AG09319 (cell line): ENCODE measurements at places on chromosomes 5 and 9.
A peak's percentile ranks its signal among the peaks of the same experiment; 100 is the strongest.

- no peak for DNase-seq
Observed at GRCh38 chr5:159010661-159011442, 88.9 kb downstream of the EBF1 start.

- DNase-seq = no peak
Observed at GRCh38 chr9:89224633-89225032, 46.0 kb upstream of the SHC3 start.

- no peak for DNase-seq
Observed at GRCh38 chr5:30764704-30765103, 428.8 kb upstream of the CDH6 start.

GRCh38 chr5:54803471-54804011 lies 181.9 kb downstream of the ESM1 start:
- DNase-seq = no peak

- no peak for DNase-seq
Observed at GRCh38 chr5:21654556-21654955, 1198.6 kb downstream of the CDH12 start.

DNA sequence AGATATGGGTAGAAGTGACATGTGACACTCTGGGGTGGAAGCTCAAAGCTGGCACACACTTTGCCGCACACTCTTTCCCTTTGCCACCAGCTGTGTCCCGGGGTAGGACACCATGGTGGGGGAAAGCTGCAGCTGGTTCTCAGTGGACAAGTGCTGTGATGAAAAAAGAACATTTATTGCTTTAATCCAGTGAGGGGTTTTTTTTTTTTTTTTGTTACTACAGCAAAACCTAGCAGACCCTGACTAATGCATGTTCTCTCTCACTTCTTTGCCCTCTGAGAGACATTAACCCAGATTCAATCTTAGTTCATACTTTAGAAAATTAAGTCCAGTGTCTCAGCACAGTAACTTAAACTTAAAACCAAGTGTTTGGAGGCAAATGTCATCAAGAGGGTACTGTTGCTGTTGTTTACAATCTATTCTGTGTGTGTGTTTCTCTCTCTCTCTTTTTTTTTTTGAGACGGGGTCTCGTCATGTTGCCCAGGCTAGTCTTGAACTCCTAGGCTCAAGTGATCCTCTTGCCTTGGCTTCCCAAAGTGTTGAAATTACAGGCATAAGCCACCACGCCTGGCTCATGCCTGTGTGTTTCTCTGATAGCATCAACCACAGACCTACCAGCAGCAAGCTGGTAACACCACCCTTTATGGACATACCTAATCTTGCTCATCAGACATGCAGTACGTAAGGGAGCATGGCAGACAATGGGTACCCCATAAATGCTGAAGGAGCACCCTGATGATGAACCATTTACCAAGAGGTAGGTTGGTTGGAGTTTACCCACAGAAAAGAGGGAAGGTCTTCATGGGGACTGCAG lies 84.7 kb upstream of the TBC1D2 start:
- no peak for DNase-seq

- peak; percentile 95 for DNase-seq
Observed at GRCh38 chr9:107274953-107275422, 8.1 kb upstream of the RAD23B start.

DNA sequence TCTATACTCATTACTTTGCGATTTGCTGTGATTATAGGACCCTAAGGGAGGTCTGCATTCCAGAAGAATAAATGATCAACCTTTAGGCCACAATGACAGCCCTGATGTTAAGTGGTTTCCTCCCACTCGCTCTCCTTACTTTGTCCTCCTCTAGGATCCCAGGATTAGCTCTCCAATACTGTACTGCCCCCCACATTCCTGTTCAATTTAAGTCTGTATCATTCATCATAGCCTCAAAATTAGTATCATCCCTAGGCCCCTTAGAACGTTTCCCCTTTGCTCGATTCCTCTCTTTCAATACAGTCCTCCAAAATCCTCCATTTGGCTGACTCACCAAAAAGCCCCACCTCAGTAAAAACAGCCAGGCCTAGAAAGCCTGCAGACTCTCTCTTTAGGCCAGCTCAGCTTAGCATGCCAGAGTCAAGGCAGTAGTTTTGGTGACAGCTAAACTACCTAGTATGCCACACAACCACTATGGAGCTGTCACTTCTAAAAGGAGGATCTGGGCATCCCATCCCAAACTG lies 24.4 kb downstream of the RNF145 start:
- no peak for DNase-seq

DNA sequence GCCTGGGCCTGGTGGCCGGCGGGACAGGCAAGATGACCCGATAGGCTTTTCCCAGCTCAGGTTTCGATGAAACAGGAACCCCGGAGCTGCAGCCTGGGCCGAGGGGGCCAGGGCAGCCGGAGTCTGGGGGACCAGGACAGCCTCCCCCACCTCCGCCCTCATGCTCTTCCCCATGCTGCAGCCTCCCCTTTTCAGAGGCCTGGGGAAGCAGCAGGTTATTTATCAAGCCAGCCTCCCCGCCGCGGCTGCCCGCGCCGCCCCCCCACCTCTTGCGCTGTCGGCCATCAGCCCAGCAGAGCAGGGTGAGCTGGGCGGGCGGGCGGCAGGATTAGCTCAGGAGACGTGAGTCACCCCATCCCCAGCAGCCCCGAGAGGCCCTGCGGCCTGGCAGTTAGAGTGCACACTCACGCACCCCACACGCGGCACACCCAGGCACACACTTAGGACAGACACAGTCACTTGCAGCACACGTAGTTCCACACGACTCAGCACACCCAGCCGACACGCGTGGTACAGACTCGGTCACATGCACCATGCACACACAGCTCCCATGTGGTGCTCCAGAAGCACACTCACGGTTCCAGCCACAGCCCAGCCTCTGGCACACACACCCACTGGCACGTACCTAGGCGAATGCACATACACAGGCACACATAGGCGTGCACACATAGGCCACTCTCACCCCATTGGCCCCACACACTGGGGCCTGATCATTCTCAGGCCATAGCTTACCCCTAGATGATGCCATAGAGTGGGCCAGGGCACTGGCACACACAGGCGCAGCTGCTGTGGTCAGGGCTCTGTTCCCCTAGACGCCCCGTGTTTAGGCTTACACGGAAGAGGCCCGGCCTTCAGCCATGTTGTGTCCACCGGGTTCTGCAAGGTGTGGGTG lies 13.0 kb downstream of the CXXC5 start:
- peak; percentile 84 for DNase-seq

DNA sequence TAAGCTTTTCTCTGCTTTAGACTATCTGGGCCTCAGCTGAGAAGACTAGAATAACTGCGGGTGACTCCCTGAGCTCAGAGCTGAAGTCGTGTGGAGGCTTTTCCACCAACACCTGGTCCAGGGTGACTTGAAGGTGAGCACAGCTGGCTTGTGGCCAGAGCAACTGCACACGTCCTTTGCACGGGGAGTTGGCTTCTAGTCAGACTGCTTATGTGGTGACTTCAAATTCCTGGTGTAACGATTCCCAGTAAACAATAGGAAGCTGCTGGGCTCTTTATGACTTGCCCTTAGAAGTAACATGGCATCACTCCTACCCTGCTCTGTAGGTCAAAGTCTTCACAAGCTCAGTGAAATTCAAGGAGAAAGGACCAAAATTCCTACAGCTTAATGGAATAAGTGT lies 800.6 kb upstream of the CDH6 start:
- no peak for DNase-seq

- no peak for DNase-seq
Observed at GRCh38 chr5:60206234-60206633, 312.7 kb upstream of the PDE4D start.

DNA sequence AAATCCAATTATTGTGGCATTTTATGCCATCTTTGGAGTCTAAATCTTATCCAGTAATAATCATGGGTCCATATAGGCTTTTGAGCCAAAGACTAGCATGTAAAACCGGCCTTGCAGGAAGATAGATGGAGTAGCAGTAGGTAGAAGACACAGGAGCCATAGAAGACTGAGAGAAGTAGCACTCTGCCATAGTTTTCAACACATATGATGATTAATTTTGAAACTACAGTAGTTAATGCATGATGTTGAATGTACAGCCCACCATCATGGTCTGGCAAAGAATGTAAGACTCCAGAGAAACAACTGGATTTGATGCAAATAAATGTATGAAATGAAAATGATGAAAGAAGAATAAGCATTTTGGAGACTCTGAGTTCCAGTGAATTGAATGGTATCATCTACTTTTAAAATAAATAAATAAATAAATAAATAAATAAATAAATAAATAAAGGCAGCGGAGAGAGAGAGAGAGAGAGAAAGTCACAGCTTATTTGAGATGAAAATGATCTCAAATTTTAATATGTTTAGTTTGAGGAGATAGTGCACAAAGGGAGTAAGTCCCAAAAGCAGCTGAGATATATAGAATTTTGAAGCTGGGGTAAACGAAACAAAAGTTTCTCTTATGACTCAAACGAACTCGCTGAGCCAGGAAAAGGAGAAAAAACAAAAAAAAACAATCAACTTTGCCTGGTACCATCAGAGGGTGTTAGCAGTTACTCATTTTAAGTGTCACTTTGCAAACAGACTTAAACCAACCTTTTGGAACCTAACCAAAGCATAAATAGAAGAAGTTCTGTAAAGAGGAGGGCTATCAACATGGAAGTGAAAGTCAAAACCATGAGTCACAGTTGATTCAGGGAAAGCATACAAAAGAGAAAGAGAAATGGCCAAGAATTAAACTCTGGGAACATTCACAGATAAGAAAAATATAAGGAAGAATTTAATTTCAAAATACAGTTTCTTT lies 388.7 kb downstream of the CETN3 start:
- DNase-seq = no peak

GRCh38 chr5:142959683-142960657 lies 189.8 kb downstream of the ARHGAP26 start:
- peak; percentile 15 for DNase-seq

GRCh38 chr9:97809666-97810344 lies 43.2 kb upstream of the FOXE1 start:
- no peak for DNase-seq

GRCh38 chr5:147626464-147626863 lies 116.6 kb upstream of the DPYSL3 start:
- no peak for DNase-seq

GRCh38 chr9:35549441-35549840 lies 55.6 kb upstream of the TESK1 start:
- no peak for DNase-seq

- DNase-seq = no peak
Observed at GRCh38 chr9:34262971-34263370, 66.1 kb downstream of the KIF24 start.

- DNase-seq = no peak
Observed at GRCh38 chr9:95607507-95607906, 90.7 kb upstream of the PTCH1 start.

DNA sequence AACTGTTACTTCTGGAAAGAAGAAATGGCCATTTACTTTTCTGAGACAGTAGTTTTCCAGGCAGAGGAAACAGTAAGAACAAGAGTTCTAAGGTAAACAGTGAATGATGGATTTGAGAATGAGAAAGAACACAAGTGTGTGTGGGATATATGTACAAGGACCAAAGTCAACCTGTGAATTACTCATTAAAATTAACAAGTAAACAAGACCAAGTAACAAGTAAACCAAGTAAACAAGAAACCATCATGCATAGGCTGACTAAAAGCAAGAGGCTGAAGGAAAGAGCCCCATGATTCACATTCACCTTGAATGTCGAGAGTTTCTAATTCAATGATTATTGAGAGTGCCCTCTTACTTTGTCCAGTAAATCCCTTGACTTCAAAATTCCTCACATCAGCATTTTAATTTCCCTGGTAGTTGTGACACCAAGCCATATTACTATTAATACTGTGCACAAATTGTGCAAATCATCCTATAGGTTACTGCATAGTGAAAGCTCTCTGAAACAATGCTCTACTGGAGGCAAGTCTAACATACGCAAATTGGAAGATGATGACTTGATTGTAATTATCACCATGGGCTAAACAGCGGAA lies 9.8 kb upstream of the MARCOL start:
- no peak for DNase-seq

- no peak for DNase-seq
Observed at GRCh38 chr9:859251-859650, 17.8 kb downstream of the DMRT1 start.

DNA sequence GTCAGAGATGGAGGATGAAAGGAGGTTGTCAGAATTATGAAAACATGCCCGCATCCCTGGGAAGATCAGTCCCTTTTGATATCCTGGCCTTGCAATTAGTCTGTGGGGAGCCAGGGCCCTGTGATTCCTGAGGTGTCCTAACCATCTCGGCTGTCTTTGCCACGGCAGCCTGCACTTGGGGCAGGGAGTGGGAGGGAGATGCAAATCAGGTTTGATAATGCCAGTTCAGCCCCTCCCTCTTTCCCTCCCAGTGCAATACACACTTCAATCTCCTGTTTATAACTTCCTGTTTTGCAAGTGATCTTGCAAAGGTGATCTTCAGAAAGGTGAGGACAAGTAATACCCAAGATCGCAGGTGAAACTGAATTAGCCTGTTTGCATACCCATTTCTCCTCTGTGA lies 114.0 kb upstream of the ALDH1B1 start:
- DNase-seq = no peak

- no peak for DNase-seq
Observed at GRCh38 chr5:6731465-6732237, 18.4 kb downstream of the TENT4A start.

DNA sequence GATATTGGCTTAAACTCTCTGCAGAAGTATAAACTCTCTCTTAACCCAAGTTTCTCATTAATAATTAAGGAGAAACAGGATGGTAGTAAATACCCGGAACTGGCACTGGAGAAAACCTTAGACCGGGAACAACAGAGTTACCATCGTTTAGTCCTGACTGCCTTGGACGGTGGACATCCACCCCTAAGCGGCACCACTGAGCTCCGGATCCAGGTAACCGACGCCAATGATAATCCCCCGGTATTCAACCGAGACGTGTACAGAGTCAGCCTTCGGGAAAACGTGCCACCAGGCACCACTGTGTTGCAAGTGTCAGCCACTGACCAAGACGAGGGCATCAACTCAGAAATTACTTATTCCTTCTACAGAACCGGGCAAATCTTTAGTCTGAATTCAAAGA lies 861 bp downstream of the PCDHGB5 start:
- DNase-seq = no peak

- no peak for DNase-seq
Observed at GRCh38 chr5:158436271-158437065, 577.5 kb upstream of the CLINT1 start.

DNA sequence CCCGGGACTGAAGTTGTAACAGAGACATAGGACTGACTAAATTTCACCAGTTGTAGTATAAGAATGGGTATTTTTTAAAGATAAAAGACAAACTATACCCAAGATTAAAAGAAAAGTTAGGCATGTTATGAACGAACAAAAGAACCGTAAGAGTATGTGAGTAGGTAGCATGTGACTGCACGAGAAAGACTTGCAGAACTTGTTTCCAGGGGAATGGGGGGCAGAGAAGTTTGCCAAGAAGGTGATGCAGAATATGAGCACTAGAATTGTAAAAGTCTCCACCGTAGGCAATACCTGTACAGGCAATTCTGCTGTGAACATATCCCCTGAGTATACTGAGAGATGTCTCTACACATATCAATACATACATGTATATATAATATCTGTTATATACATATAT lies 614.7 kb downstream of the PRELID2 start:
- no peak for DNase-seq

- DNase-seq = no peak
Observed at GRCh38 chr5:128254789-128255188, 171.2 kb downstream of the SLC12A2 start.

GRCh38 chr9:115117999-115118878 lies at the start of gene TNC:
TNC (minus strand) TSS chr9:115118157; CDS start chr9:115091018, 27,139 bp downstream.
- no peak for DNase-seq

- DNase-seq = no peak
Observed at GRCh38 chr5:177256296-177256695, 47.2 kb downstream of the RAB24 start.

GRCh38 chr9:130893341-130894101 lies 3.1 kb downstream of the QRFP start:
- DNase-seq = no peak

- no peak for DNase-seq
Observed at GRCh38 chr5:74608736-74609601, 31.6 kb downstream of the ENC1 start.
